NCI-H510A treated with DMSO at 0.1 percent for 48 hours (cell line): ENCODE measurements at places on chromosomes 16 and 17.

GRCh38 chr17:11459861-11460331 lies 138.4 kb upstream of the DNAH9 start:
- DNase-seq, result no peak

DNA sequence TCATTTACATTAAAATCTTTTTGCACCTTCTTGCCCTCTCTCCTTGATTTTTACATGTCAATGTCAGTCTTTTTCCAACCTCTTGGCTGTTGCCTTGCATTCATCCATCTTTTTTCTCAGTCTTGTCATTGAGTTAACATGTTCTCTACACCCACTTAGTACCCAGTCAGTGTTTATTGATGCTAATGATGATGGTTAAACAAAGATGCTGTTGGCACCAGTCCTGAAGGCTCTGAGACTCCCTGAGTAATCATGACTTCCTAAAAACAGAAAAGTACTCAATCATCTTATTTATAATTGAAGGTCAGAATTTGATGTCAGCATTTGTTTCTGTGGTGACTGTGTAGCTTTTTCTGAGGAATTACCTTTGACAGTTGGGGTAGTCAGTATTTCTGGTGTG lies 104.5 kb downstream of the NLK start:
- DNase-seq, result no peak

DNA sequence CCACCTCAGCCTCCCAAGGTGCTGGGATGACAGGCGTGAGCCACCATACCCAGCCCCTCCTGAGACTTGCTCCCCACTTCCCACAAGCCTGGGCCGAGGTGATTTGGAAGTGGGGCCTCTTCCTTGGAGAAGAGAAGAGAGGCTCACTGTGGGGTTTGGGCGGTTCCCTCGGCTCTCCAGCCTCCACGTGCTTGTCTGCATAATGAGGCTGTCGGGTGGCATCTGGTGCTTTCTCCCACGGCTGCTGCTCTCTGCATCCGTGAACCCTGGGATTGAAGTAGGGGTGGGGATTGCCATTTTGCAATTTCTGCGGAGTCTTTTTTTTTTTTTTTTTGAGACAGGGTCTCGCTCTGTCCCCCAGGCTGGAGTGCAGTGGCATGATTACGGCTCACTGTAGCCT lies 101.4 kb downstream of the RAP1GAP2 start:
- no peak for DNase-seq

DNA sequence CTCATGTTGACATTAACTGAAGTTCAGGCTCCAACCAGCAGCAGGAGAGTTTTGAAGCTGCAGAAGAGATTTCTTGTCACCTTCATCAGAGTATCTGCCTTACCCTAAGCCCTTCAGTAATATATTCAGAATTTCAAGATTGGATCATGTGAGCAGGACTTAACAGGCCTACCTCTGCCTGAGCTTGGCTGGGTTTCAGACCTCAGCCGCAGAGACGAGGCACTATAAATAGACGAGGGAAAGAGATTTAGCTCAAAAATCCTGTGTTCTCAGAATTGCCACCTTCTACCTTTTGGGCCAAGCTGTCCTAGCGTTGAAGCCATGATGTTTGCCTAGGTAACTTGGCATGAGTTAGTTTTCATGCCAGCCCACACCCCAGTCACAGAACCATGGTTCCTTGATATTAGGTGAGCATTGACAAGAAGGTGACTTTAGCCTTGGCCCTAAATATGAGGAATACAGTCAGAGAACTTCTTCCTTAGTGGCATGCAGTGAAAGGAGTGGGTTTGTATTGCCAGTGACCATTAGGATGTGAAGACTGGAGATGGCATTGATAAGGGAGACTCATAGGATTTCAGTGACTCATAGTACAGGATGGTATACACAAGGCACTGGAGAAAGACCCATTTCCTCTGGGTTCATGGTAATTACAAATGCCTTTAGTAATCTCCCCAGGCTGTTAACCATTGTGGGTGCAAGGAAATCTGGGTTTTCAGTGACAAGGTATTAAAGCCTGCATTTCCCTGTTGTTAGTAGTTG lies 224.3 kb downstream of the MSI2 start:
- no peak for DNase-seq

DNA sequence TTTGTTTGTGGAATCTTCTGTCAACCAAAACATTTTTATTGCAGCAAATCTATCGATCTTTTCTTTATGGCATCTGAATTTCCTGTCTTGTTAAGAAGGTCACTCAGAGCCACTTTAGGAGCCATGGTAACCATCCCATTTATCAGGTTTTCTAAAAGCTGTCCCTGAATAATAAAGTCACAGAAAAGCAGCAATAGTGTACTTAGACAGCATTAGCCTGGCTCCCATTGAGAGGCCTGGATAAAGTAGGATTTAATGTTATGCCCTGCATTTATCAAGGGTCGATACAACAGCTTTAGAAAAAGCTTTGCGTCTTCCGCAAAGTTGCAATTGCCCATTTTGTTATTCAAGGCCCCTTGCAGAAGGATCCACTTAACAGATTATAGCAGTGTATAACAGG lies 10.1 kb upstream of the CD300LF start:
- no peak for DNase-seq

DNA sequence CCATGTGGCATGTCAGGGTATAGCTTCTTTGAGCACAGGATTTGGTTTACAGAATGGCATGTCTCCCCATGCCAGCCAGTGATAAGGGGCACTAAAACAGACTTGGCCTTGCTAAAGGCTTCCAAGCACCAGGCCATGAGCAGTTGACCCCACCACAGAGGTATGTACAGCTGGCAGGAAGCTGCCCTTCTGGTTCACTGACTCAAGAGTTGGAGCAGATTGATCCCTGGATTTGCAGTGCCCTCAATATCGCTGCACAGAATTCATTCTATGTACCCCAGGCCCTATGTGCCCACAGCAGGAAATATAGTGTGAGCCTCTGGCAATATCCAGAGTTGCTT lies 24.3 kb downstream of the HLF start:
- DNase-seq, result no peak

GRCh38 chr16:54331241-54332002 lies 44.8 kb upstream of the IRX3 start:
- DNase-seq, result no peak

GRCh38 chr16:64532117-64532516 lies 589.7 kb downstream of the CDH11 start:
- DNase-seq, result no peak

DNA sequence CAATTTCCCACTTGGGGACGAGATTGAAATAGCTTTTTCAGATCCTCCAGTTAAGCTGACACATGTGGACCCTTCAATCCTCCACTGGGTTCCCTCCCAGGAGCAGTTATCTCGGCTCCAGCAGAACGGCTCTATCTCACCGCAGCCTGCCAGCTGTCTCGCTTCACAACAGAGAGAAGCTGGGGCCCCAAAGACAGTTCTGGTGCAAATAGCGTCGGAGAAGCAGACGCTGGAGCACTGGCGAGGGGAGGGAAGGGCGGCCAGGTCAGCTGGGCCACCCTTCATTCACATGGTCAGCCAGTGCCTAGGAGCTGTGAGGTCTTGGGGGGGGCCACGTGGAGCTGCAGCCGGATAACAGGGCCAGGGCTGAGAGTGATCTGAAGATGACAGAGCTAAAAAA lies 141.3 kb upstream of the SDK2 start:
- DNase-seq, result no peak

DNA sequence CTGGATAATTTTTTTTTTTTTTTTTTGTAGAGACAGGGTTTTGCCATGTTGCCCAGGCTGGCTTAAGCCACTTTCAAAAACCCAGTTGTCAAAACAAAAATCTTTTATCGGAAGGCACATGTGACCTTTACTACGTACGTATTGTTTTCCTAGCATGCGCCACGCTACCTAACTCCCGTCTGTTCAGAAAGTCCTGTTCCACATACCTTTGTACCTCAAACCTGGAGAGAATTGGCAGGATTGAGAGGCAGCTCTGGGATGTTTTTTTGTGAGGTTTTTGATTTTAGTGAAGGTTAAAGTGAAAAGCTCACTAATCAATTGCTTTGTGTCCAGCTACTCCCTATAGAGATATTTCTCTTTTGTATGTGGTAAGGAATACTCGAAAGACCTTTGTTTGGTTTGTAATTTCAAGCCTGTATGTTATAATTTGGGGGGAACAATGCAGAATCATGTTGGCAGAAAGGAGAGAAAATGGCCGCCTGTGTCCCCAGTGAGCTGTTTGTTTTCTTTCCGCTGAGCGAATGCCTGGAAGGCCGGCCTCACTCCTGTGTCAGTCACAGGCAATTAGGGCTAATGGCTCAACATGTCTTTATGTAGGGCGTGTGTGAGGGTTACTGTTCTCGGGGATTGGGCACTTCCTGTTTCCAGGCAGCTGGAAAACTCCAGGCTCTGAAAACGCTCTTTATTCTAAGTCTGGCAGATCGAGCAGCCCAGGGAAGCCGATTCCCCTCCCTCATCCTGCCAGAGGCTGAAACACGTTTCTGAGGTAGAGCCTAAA lies 60.8 kb upstream of the CLEC18A start:
- DNase-seq, result peak; percentile 12

- DNase-seq, result no peak
Measured at GRCh38 chr16:28218109-28218508, 6.3 kb upstream of the XPO6 start.

- DNase-seq, result no peak
Measured at GRCh38 chr17:9212376-9213302, 191.3 kb downstream of the NTN1 start.

- DNase-seq, result no peak
Measured at GRCh38 chr16:58109330-58109729, 19.9 kb downstream of the CFAP20 start.

DNA sequence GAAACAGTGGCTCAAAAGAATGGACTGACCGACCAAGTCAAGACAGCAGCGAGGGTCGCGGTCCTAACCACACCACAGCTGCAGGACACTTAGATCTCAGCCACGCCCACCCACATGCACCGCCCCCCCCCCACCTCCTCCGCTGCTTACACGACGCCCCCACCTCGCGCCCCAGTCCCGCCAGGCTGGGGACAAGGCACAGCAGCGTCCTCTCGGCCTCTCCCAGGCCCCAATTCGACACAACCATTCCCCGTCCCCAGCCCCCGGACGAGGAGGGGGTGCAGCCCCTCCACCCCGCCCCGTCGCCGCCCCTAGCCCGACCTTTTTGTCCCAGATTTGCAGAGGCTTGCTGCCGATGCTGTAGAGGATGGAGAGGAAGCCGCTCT lies 477 bp downstream of the CFAP20 start:
- DNase-seq, result no peak

GRCh38 chr17:62963296-62963695 lies 2.7 kb upstream of the TANC2 start:
- DNase-seq, result no peak

GRCh38 chr16:85613604-85614337 lies 649 bp downstream of the GSE1 start:
- DNase-seq, result peak; percentile 65

GRCh38 chr17:14670861-14671260 lies 370.0 kb downstream of the HS3ST3B1 start:
- no peak for DNase-seq

- DNase-seq, result no peak
Measured at GRCh38 chr17:72724267-72724666, 368.2 kb downstream of the SLC39A11 start.

- DNase-seq, result no peak
Measured at GRCh38 chr16:80285104-80285503, 255.7 kb upstream of the DYNLRB2 start.

GRCh38 chr16:85144026-85144915 lies 32.0 kb upstream of the CIBAR2 start:
- no peak for DNase-seq

DNA sequence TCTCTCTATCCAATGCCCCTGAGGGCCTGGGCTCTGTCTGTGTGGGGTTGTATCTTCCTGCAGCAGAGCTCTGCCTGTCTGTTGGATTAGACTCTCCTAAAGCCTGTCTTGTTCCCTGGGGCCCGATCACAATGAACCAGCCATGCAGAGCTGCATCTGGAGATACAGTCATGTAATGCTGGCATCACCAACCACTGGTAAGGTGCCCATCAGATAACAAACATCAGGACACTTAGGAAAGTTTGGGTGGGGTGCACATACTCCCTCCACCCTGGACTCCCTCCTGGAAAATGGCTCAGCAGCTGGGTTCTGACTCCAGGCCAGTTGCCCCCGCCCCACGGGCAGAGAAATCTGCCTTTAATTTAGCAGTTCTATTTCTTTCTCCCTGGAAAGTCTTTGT lies 61.3 kb upstream of the BRD7 start:
- DNase-seq, result no peak

GRCh38 chr16:25950586-25951281 lies 259.0 kb downstream of the HS3ST4 start:
- DNase-seq, result peak; percentile 79

GRCh38 chr17:31842195-31843069 lies 16.6 kb downstream of the COPRS start:
- DNase-seq, result peak; percentile 77

- no peak for DNase-seq
Measured at GRCh38 chr16:77551357-77551756, 116.5 kb upstream of the ADAMTS18 start.

DNA sequence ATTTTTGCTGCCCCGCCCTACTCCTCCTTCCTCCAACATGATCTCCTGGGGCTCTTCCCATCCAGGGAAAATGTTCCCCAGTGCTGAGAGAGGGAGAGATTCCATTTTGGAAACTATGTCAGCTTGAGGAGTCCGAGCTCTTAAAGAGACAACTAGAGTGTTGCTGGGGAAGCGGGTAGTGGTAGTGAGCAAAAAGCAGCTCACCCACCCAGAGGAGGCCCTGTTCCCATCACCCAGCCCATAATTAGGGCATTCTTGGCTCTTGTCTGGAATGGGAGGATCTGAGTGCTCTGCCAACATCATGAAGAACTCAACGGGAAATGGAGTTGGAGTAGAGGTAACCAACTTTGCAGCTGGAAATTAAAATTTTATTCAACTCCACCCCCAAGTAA lies 9.1 kb upstream of the MSL1 start:
- DNase-seq, result no peak

DNA sequence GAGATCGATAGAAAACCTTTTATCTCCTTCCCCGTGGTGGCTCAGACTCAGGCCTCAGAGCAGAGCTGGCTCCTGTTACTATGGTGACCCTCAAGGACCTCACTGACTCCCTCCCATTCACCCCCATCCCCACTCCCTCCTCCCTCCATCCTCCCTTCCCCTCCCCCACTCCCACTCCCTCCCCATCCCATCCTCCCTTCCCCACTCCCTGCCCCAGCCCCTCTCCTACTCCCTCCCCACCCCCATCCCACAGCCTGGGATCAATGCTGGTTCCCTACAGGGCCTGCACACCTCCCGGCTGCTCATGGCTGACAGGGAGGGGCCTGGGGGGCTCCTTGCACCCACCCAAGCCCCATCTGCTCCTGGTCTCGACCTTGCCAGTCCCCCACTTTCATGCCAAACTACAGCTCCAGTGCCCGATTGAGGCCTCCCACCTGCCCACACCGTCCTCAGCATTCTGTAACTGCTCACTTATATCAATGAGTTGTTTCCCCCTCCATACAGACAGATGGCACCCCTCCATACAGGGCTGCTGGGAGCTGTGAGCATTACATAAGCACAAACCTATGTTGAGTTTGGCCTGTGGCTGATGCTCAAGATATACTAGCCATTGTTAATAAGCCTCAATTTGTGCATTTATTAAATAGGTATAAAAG lies 11.6 kb upstream of the RAI1 start:
- no peak for DNase-seq

- DNase-seq, result no peak
Measured at GRCh38 chr17:32747856-32748255, 129.1 kb downstream of the MYO1D start.
